Airway epithelial cell (primary cell): ENCODE measurements at places on chromosomes 6 and 20. TPM values are rescaled to one million over a fixed set of nuclear protein-coding genes. Genes with fewer than 3 reads are reported as not detected.

TFAP2D gene
- total RNA-seq, result not detected in 2 replicates

GATA5 gene
- total RNA-seq, result not detected in 2 replicates

PERP gene
- 754 and 1,006 TPM in 2 replicates for total RNA-seq

C20orf96 gene
- total RNA-seq, result 0.19 and 1.4 TPM in 2 replicates

EPPIN gene
- total RNA-seq, result not detected in 2 replicates

TTLL9 gene
- total RNA-seq, result not detected in 2 replicates

PBOV1 gene
- not detected in 2 replicates for total RNA-seq

COL9A3 gene
- 0.21 and 2.6 TPM in 2 replicates for total RNA-seq

NMBR gene
- total RNA-seq, result 0.14 TPM in 1 of 2 replicates, not detected in the other

VWA7 gene
- total RNA-seq, result 1.6 and 2.8 TPM in 2 replicates

B3GAT2 gene
- total RNA-seq, result not detected in 2 replicates

SLC22A1 gene
- 2.3 TPM in 1 of 2 replicates, not detected in the other for total RNA-seq

PKIB gene
- 4.1 and 4.9 TPM in 2 replicates for total RNA-seq

WFDC5 gene
- 0.56 and 1.2 TPM in 2 replicates for total RNA-seq

TMEM181 gene
- total RNA-seq, result 13.4 and 18.3 TPM in 2 replicates

INSM1 gene
- not detected in 2 replicates for total RNA-seq
